KBM-7 (cell line): ENCODE measurements at places on chromosomes 6 and 20.

DNA sequence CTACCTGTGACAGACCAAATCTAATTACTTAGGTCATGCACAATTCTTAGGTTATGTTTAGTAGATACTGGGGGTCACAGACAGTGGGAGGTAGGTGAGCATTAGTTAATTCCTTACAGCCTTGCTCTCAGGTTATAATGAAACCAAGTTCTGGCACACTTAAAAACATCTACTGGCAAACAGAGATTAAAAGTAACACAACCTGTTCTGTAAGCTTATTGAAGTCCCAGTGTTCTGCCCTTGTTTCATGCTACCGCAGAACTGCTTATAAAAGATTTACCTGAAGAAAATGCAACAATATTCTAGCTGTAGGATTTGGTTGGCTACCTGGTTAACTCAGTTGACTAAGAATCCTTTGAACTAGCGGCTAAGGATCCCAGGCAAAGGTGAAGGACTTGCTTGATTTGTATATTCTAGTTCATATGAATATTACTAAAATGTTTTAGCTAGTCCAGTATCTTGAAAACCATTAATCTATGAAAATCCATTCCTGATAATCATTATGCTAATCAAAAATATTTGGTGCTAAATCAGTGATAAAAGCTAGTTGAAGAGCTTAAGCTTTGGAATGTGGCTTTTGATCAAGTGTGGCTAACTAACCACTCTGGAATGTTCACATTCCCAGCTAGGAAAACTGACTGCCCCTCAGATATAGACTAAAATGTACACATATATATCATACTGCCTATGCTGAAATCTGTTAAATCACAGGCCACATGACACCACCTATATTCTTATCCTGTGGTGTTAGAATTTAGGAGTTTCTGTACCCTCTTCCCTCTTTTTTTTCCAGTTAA lies 7.2 kb downstream of the PEX3 start:
- DNase-seq, result no peak

DNA sequence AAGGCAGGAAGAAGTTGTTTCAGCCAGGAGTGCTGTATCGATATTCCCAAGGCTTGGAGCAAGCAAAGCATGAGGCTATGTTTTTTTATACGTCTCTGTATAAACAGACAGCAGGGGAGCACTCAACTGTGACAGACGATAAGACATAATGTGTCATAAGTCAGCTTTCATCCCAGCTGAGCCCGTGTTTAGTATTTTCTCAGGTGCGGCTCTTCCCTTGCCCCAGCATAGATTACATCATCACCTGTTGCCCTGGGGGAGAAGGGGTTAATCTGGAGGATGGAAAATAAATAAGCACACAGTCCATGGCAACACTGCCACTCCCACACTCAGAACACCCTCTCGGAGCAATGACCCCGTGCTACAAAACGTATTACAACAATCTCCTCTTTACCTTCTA lies 22.1 kb upstream of the KCNK5 start:
- no peak for DNase-seq

DNA sequence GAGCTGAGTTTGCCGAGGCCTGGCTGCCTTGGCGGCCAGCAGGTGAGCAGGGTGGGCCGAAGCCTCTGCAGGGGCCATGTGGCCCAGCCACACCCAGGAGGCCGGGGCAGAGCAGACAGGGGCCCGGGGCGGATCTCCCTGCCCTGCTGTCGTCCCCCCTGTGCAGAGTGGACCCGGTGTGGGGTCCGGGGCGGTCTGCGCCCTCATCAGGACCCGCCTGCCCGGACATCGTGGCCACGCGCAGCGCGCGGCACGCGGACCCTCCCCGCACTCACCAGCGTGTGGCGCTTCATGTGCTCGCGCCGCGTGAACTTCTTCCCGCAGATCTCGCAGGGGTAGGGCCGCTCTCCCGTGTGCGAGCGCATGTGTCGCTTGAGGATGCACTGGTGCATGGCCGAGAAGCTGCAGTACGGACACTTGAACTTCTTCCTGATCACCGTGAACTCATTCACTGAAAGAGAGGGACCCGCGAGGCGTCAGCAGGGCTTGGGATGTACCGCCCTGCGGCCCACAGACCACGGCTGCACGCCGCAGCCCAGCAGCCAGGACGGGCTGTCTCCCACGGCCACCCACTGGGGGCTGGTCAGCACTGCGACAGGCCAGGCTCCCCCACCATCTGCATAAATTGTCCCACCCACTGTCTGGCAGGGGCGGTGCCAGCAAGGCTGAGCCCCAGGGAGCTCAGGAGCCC lies 13.0 kb downstream of the SLC2A4RG start:
- no peak for DNase-seq

DNA sequence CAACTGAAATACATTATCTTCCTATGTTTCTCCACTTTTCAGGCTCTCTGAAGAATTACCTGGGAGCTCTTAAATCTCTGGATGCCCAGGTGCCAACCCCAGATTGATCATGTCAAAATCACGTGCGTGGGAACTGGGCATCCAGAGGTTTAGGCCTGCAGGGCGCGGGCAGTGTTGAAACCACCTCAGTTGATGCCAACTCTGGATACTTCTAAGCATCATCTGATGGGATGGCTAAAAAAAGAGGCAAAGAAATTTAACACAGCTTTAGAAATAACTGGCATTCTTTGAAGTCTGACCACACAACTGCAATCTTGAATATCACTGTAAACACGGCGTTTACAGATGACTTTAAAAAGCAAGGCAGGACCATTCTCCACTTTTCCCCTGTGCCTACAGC lies 41.9 kb downstream of the PTGIS start:
- DNase-seq, result no peak

- DNase-seq, result no peak
Measured at GRCh38 chr6:157537556-157537955, 156.6 kb downstream of the ZDHHC14 start.

GRCh38 chr6:27795697-27796494 lies 116.3 kb downstream of the OR2B2 start:
- peak; percentile 96 for DNase-seq

DNA sequence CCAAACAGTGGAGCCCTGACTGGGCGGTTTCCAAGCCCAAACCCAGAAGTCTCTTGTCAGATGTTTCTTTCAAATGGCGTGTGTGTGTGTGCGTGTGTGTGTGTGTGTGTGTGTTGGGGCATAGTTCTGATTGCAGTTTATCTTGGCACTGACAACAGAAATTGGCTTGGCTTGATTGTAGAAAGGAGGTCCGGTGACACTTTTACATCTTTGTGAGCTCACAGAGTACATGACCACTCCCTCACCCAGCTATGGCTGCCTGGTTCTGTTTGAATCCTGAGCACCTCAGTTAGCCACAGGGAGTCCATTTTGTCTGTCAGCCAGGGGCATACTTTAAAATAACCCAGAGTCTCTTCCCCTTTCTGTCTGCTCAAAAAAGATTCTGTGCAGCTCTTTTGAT lies 276.3 kb downstream of the CD83 start:
- DNase-seq, result no peak

GRCh38 chr20:4155953-4156352 lies 140.6 kb upstream of the RNF24 start:
- DNase-seq, result no peak

DNA sequence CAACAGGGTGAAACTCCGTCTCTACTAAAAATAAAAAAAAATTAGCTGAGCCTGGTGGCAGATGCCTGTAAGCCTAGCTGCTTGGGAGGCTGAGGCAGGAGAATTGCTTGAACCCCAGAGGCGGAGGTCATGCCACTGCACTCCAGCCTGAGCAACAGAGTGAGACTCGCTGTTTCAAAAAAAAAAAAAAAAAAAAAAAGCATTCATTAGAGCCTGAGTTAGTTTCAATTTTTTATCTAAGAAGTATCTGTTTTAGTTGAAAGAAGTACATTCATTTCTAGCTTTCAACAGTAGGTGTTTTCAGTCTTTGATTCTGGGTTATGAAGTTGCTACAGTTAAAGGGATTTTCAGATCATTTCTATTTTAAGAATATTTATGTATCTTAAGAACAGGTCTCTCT lies 42.2 kb downstream of the ZNF292 start:
- no peak for DNase-seq

GRCh38 chr6:31547727-31548543 lies 527 bp downstream of the NFKBIL1 start:
- no peak for DNase-seq

GRCh38 chr20:24118441-24119175 lies 130.0 kb upstream of the GGTLC1 start:
- no peak for DNase-seq

DNA sequence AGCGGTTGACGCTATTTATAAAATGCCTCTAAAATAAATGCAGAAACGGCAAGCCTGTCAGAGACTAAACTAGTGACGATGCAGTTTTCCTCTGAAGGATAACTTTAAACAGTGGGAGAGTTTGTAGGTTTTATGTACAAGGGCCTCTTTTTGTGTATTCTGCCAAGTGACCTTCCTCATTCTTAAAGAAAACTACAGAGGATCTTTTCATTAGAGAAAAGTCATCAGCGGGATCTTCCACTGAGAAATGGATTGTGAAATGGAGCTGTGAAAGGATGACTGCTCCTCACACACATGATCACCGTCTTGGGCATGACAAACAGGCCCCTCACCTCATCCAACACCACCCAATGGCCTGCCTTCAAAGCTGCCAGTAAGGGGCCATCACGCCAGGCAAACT lies 89.0 kb upstream of the LYRM2 start:
- no peak for DNase-seq

DNA sequence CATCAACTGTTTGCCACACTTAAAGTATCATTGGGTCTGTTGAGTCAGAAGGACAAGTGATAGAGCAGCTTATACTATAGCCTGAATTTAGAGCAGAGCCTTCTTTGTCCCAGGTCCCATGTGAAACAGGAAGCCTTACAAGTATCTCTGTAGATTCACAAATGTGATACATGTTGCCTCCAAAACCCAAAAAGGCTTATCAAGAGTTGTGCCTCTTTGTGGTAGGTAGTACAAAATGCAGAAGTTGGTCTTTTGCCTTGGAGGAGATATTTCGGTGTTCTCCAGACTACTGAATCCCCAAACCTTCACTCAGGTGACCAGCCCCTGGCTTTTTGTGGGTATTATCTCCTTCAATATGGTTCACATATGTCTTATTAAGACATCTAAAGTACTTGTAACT lies 172.8 kb upstream of the PROKR2 start:
- no peak for DNase-seq

- DNase-seq, result no peak
Measured at GRCh38 chr6:119483908-119484307, 134.3 kb upstream of the MAN1A1 start.

- DNase-seq, result no peak
Measured at GRCh38 chr6:41972826-41973225, 31.2 kb upstream of the CCND3 start.

- DNase-seq, result no peak
Measured at GRCh38 chr20:64049060-64049877, at the start of gene SOX18. Gene SOX18, minus strand, starts transcription at chr20:64049639. Its CDS starts 123 bp downstream, at chr20:64049516.

DNA sequence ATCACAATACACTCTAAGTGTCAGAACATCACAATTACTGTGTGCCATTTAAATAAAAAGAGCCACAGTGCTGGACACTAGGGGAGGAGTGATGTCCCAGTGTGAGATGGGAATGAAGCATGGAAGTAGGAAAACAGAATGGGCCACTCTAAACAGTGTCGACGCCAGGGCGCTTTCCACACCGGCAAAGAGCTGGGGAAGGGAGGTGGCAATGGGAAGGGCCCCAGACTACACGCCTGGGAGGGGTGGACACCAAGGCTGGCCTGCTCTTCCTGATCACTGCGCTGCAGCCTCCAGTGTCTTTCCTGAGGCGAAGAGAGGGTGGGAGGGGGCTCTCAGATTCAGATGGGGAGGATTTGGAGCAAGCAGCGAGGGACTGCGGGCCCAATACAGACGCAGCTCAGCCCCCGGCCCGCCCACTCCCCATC lies 75.9 kb downstream of the ERMARD start:
- DNase-seq, result no peak
